HT-29 (cell line): ENCODE measurements at places on chromosomes 7 and 10. TPM values are rescaled to one million over a fixed set of nuclear protein-coding genes. Genes with fewer than 3 reads are reported as not detected.
A peak's percentile ranks its signal among the peaks of the same experiment; 100 is the strongest.

Gene MYOZ1
- total RNA-seq, result not detected in 2 replicates

Gene MMP21
- total RNA-seq, result not detected in 2 replicates

Gene APBB1IP
- total RNA-seq, result not detected in 2 replicates

Gene FLNC
- total RNA-seq, result 0.03 and 0.05 TPM in 2 replicates

Gene C7orf33
- total RNA-seq, result not detected in 2 replicates

DNA sequence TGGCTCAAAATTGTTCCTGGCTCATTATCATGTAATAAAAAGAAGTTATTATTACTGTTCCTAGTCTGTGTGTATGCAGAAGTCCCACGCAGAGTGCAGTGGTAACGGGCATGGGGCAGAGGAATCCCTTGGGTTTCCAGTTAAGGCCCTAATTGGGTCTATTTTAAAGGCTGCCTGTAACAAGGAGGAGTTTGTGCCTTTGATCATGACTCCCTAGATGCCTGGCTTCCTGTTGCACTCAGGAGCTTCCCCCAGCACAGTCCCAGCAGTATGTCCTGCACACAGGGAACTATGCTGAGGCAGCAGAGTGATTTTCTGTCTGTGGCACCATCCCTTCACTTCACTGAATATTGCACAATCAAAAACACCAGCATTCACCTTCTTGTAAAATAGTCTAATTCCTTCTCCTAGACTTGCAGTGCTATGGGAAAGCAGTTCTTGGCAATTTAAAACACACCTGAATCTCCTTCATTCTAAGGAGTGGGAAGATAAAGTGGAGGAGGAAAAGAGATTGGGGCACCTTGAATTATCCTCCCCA, 22.9 kb downstream of the SORCS1 start:
- DNase-seq, result no peak

GRCh38 chr10:95360122-95360714, 69.4 kb upstream of the PDLIM1 start:
- DNase-seq, result peak; percentile 31

DNA sequence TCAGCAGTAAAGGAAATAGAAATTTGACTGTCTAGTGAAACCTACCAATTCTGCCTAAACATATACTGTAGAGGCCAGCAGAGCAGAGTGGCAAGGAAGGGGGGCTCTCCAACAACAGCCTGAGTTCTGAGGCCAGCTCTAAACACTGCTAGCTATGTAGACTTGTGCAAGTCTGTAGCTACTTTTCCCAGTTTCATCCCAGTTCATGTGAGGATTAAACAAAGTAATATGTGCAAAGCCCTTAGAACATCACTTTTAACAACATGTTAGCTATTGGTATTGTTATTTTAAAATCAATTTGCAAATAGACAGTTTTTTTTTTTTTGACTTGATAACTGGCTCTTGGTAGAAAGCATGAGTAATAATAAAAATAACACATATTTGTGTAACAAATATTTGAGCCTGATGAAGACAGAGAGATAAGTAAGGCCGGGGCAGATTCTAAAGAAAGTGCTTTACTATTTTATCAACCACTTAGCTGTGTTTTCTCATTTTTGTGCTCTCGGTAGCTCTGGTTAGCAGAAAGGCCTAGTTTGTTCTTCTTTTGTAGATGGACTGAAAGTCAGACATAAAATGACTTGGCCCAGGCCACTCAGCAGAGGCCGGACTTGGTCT, 9.3 kb downstream of the CHST12 start:
- no peak for DNase-seq
